ENCODE measurements at places on chromosomes 4 and X.

DNA sequence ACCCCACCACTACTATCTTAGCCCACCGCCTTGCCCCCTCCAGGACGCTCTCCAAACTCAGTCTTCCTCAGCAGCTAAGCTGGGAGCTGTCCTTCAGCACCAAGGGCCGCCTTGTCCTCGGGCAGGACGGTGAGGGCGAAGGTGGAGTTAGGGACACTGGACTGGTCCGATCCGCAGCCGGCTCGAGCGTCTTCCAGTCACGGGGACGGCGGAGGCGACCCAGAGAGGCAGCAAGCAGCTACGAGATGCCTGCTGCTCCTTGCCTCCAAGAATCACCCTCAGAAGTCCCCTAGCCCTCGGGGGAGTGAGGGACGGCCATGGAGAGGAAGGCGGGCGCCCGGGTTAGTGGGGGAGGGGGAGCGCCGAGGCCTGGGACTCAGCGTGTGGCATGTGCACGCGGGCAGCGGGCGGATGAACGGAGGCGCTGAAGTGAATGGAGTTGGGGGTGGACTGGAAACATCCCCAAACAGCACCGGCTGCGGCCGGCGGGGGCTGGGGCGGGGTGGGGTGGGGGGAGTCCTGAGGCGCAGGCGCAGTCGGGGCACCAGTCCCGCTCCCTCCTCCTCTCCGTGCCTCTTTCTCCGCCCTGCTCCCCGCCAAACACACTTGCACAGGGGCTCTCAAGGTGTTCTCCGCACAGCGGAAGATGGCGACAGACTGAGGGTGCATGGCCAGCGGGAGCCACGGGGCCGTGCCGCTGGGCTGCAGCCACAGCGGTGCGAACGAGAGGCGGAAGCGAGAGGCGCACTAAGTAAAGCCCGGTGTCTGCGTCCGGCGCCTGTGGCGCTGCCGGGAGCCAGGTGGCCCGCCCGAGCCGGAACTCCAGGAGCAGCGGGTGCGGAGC, at the start of gene NALF2:
Gene NALF2 (plus strand): TSS at position 545 of the 844 bp plus-strand sequence. CDS start 957 bp downstream, outside the sequence.
- peak; percentile 22 for DNase-seq

DNA sequence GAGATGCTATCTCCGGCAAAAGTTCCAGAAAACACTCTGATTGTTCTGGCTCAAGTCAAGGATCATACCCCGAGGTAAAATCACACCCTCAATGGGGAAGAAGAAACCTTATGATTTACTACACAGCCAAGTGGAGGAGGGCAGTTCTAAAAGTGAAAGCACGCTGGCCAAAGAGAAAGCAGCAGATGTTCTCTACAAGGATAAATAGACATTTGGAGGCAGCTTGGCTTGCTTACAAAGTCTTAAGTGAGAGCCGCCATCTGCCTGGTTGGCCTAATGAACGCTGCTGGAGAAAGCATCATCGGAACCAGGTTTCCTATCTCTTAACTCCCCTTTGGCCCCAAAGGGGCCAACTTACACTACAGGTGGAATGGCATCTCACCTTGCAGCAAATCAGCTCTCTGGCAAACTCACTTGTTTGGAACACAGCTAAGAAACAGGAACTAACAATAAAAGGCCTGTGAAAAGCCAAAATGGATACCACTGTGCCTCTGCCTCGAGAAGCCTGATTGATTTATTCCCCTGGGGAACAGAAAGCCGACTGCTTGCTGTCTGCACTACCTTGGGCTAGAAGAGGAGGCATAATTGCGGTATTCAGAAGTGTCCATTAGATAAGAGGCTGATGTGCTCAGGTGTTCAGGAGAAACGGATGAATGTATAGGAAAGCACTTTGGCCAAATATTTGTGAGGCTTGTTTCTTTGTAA, 22.8 kb downstream of the FRAS1 start:
- no peak for DNase-seq

- DNase-seq = no peak
Observed at GRCh38 chr4:8707045-8707781, 114.6 kb downstream of the CPZ start.

- DNase-seq = no peak
Observed at GRCh38 chrX:151153086-151153485, 23.3 kb upstream of the GPR50 start.

GRCh38 chr4:44670506-44671199, 7.6 kb upstream of the GUF1 start:
- no peak for DNase-seq

- peak; percentile 11 for DNase-seq
Observed at GRCh38 chrX:120769576-120770341, 105.9 kb downstream of the CT47B1 start.

GRCh38 chrX:124388562-124388961, 42.2 kb downstream of the SH2D1A start:
- DNase-seq = peak; percentile 79

- no peak for DNase-seq
Observed at GRCh38 chr4:177945268-177945667, 503.0 kb upstream of the AGA start.

DNA sequence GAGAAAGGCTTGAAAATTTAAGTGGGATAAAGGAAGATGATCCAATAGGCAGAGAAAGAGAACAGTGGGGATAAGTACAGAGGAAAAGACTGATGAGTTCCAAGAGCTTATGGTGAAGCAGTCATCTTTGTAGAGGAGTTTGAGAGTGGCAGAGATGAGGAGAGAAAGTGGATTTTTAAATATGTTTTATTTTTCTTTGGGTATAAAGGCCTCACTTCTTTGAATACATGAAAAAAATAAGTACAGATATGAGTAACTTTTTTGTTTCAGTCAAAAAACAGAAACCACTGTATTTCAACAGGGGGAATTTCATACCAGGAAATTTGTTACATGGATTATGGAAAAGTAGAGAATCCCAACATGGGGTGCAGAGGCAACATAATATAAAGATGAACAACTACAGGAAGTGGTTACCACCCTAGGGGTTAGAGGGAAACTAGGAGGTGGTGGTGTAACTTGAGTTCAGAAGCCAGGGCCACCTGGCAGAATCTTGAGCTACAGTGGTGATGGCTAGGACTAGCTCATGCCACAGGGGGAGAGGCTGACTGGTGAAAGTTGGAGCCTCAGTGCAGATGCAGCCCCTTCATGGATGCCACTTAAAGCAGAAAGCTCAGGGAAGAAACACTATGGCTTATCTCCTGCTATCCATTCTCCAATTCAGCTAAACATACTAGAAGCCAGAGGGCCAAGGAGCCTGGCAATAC, 3.4 kb upstream of the CYBB start:
- DNase-seq = no peak

- no peak for DNase-seq
Observed at GRCh38 chr4:55172694-55173287, 47.4 kb upstream of the KDR start.

- no peak for DNase-seq
Observed at GRCh38 chrX:4850312-4850711, 1136.9 kb upstream of the PRKX start.

DNA sequence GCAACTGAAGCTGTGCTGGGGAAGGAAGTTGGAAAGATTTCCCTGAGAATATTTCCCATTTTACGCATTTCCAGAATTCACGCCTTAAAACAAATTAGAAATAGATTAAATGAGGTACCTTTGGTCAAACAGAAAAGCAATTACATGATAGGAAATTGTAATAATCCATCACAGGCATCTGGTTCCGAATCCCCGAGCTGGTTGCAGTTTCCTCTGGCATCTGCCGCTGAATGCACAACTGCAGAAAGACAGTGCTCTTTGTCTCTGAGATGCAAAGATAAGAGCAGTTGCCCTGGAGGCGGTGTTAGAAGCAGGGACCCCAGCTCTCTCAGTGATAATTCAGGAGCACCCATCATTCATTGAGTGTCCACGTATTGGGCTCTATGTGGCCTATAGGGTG, 224.4 kb downstream of the LDB2 start:
- no peak for DNase-seq

Measured in erythroblast (primary cell).